AG10803 (cell line): ENCODE measurements at places on chromosomes 5 and 9.

- DNase-seq: no peak
Observed at GRCh38 chr5:132408965-132409364, 39.5 kb downstream of the SLC22A5 start.

GRCh38 chr9:121886759-121887485 lies 206.2 kb downstream of the TTLL11 start:
- DNase-seq: no peak

- DNase-seq: no peak
Observed at GRCh38 chr5:117487556-117487955, 912.9 kb upstream of the SEMA6A start.

- no peak for DNase-seq
Observed at GRCh38 chr9:135502873-135503321, 2.4 kb downstream of the MRPS2 start.

GRCh38 chr9:134626571-134627416 lies 14.8 kb upstream of the COL5A1 start:
- peak; percentile 55 for DNase-seq

DNA sequence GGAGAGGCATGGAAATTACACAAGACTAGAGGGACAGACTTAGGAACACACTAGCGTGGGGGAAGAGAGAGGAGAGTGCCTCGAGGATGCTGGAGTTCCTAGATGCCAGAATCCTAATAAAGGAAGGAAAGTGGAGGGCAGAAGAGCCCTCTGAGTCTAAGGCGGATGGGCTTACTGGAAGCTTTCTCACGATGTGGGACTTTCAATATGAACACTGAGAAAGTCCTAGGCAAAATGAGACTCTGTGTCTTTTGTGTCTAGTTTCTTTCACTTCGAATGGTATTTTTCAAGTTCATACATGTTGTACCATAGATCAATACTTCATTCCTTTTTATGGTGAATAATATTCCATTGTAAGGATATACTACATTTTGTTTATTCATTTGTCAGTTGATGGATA lies 239.4 kb downstream of the NSG2 start:
- DNase-seq: no peak

GRCh38 chr9:131539223-131539923 lies 6.0 kb upstream of the PRRT1B start:
- no peak for DNase-seq

- DNase-seq: peak; percentile 22
Observed at GRCh38 chr5:123035360-123035917, 1.1 kb downstream of the PPIC start.

DNA sequence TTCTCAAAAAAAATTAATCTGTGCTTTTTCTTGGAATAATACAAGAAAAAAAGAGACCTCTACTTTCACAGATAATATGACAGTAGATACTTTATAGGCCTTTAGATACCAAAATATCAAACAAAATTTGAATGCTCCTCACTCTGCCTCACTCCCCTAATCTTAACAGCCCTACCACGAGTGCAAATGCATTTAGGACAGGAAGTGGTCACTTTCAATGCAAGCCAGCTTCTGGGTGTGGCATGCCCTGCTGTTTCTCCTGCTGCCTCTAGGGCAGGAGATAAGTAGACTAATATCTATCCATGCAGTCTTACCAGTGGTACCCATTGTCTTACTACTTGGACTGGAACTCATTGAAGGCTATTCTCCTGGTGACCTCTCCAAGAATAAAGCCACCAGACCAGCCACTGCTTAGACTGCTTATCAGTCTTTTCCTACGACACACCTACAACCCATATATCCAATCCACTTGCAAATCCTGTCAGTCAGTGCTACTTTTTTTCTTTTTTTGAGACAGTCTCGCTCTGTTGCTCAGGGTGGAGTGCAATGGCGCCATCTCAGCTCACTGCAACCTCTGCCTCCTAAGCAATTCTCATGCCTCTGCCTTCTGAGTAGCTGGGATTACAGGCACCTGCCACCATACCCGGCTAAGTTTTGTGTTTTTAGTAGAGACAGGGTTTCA lies 23.0 kb downstream of the FRRS1L start:
- peak; percentile 28 for DNase-seq

- no peak for DNase-seq
Observed at GRCh38 chr5:133238426-133239205, 186.8 kb downstream of the HSPA4 start.

DNA sequence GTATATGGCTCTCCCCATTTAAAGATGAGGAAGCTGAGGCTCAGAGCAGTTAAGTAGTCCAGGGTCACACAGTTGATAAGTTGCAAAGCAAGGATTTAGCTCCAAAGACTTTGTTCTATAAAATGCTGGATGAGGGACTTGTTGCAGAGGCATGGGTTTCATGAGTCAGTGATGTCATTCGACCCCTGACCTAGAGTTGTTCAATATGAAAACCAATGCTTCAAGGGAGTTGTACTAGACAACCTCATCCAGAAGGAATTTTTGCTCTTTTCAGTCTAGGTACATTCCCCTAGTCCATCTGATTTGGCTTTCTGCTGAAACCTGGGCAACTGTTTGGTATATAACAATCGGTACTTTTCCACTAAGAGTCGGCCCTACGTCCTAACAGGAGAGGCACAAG lies 550.4 kb downstream of the EBF1 start:
- DNase-seq: no peak

GRCh38 chr5:143672806-143673205 lies 139.2 kb upstream of the HMHB1 start:
- DNase-seq: no peak

DNA sequence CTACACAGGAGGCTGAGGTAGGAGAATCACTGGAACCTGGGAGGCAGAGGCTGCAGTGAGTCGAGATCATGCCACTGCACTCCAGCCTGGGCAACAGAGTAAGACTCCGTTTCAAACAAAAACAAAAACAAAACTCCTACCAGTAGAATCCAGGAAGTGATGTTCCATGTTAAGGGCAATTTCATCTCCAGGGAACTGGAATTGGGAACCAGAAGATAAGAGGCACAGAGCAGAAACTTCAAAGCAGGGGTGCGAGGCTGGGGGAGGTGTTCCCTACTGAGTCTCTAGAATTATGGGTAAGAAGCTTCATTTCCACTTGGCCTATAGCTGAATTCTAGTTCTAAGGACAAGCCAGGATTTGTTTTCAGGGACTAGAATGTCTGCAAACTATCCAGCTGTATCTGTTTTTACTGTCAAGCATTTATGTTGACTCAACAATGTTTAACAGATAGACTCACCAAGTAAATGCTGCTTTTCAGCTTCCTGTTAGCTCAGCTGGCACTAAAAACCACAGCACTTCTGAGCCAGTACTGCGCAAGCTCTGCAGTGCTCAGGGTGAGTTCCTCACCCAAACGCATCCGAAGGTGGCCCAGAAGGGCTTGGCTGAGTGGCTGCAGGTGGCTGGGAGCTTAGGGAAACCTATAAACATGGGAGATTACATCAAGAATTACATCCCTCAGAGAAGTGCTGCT lies 320.1 kb downstream of the MTRR start:
- DNase-seq: no peak

- no peak for DNase-seq
Observed at GRCh38 chr5:1998716-1999317, 116.1 kb upstream of the IRX4 start.

GRCh38 chr5:167229751-167230150 lies 1061.7 kb upstream of the WWC1 start:
- no peak for DNase-seq

- DNase-seq: no peak
Observed at GRCh38 chr9:129351058-129351641, 173.1 kb upstream of the IER5L start.

GRCh38 chr9:73719660-73720059 lies 568.0 kb downstream of the ANXA1 start:
- DNase-seq: no peak

GRCh38 chr5:113187906-113188305 lies 211.3 kb downstream of the DCP2 start:
- no peak for DNase-seq

DNA sequence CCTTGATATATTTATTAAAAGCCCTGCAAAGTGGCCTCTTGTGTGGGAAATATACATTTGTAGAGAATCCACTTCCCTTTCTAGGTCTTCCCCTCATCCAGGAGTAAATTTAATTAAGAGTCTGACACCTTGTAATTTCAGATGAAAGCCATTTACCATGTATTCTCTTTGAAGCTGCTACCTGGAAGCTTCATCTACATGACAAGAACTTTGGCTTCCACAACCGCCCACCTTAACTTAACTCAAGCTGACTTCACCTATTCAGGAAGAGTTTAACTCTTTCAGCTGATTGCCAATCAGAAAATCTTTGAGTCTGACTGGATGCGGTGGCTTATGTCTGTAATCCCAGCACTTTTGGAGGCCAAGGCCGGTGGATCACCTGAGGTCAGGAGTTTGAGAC lies 899.9 kb downstream of the TAF11L14 start:
- DNase-seq: no peak

DNA sequence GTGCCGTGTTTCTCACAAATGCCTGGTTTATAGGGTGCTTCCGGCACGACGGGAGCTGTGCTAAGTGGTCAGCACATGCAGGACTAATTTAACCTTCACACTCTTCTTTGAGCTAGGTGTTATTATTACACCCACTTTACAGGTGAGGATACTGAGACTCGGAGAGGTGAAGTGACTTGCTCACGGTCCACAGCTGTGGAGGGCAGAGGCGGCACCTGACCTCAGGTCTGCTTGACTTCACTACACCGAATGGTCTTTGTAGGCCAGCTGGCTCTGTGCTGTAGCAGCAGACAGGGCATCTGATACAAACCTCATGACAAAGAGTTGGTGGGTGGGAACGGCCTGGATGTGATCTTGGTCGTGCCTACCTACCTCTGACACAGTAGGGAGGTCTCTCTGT lies 102.0 kb upstream of the BOD1 start:
- DNase-seq: no peak

DNA sequence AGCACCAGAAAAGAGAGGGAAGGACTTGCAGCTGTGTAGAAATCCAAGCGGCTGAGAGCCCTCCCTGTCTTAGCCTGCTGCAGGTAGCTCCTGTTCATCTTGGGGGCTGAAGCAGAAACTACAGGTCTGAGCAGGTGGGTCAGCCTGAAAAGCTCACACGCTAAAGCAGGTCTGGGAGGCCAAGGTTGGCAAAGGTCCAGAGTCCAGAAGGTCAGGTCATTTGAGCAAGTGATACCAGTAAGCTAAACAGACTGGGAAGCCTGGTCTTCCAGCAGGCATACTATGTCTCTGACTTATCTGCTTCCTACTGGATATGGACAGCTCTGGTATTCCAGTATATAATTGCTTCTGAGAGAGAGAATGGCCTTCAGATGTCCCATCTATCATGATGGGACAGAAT lies 26.2 kb downstream of the PTCD2 start:
- DNase-seq: no peak

DNA sequence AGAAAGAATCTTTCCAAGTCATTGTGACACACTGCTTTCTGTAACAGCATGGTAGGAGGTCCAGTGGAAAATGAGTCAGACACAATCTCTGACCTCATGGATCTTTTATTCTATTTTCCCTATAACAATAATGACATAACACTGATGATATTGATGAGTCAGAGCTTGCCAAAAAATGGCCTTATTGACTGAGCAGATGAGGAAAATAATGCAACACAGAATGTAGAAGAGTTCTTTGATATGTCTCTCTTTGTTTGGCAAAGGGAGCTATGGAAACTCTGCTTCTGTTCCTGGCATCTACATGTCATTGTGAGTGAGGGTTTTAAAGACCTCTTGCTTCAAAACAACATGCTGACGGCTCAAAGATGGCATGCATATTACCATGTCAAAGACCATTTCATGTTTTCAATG lies 443.1 kb upstream of the ZNF608 start:
- no peak for DNase-seq

DNA sequence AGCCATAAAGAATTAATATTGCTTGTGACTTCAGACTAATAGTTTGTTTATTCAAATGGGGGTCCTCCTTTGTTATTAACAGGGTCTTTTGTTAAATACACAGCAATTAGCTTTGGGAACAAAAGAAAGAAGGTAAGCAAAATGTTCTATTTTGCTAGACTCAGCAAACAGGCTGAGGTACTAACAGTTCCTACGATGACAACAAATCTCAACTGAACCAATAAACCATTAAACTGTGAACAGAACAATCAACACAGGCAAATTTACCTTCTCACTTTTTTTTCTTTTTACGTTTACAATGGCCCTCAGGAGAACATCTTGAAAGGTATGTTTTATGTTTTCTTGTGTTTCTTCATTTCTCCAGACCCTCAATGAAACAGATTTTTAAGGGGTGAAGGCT lies 207.2 kb downstream of the NFIB start:
- no peak for DNase-seq

- DNase-seq: no peak
Observed at GRCh38 chr9:127805620-127806019, 2.9 kb downstream of the FPGS start.

DNA sequence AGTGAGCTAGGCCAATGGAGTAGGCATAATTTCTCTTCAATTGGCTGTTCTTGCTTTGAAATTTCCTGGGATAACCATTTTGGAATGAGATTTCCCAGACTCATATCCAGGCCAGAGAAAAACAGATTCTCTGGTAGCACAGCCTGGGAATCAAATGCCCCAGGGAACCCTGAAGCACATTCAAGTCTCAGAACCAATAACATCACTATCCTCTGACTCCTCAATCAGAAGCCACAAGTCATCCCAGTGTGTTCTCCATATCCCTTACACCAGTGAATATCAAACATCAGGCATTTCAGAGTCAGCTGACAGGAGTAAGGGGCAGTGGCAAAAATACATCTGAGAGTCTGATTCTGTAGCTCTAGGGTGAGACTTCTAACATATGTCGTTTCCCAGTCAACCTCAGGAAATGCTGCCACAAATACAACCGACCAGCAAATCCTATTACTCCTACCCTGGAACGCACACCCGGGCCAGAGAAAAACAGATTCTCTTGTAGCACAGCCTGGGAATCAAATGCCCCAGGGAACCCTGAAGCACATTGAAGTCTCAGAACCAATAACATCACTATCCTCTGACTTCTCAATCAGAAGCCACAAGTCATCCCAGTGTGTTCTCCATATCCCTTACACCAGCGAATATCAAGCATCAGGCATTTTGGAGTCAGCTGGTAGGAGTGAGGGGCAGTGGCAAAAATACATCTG lies 537.7 kb upstream of the NMUR2 start:
- DNase-seq: no peak

GRCh38 chr9:121073038-121073437 lies 1.7 kb upstream of the CNTRL start:
- peak; percentile 90 for DNase-seq

DNA sequence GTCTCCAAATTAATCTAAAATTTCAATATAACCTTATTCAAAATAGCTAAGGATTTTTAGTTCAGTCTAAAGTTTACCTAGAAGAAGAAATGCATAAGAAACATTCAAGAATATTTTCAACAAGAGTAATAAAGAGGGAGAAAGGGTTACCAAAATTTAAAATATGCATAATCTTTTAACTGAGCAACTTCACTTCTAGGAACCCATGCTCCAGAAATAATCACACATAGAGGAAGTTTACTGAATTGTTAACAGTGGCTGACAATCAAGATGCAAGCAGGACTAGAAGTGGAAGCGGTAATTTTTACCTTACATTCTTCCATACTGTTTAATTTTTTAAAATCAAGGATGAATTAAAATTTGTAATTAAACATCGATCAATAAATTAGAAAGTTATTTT lies 1.9 kb downstream of the PJA2 start:
- no peak for DNase-seq
